Stimulated activated CD8-positive, alpha-beta memory T cell treated with anti-CD3 and anti-CD28 coated beads, Interleukin-15, amount 100 ng/mL, for 1 hour (primary cell): ENCODE measurements at places on chromosomes 6 and 20.

DNA sequence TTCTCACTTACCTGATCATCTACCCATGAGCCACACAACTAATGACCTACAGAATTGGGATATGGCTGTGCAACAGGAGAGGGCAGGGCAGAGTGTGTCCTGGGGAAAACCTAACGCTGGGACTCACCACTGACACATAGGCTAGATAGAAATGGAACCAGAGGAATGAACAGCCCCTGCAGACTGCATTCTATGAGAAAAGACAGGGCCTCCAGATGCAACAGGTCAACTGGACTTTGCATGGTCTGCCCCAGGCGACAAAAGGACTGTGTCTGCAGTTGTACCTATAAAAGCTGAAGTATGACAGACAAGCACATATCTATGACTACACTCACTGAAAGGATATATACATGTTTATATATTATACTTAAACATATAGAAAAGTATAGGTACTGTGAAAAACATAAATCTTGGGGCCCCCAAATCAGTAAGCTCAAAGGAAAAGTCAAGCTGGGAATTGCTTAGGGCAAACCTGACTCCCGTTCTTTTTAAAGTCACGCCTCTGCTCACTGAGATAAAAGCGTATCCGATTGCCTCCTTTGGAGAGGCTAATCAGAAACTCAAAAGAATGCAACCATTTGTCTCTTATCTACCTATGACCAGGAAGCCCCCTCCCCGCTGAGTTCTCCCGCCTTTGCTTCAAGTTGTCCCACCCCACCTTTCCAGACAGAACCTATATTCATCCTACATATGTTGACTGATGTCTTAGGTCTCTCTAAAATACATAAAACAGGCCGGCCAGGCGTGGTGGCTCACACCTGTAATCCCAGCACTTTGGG, 68.5 kb downstream of the EPB41L2 start:
- DNase-seq, result no peak

DNA sequence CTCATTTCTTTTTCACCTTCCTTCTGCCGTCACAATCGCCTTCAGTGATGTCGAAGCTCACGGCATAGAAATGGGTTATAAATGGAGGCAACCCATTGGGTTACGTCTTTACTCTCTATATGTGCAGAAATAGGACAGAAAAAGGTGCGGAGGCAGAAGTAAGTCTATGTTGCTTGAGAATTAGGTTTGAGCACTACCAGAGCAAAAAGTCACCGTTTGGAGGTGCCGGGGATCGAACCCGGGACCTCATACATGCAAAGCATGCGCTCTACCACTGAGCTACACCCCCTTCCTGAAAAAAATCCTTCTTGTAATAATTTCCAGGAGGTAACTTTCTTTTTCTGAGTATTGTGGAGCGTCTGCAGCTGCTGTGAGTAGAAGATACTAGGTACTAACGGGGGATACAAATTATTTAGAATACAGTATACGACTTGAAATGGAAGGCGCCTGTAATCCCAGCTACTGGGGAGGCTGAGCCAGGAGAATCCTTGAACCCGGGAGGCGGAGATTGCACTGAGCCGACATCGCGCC, 134.2 kb downstream of the TRIM27 start:
- no peak for DNase-seq

- no peak for DNase-seq
These were observed 660.5 kb downstream of the DOK5 start for GRCh38 chr20:55135923-55136322.

- DNase-seq, result no peak
These were observed 1.9 kb downstream of the ID1 start for GRCh38 chr20:31606804-31607639.

- no peak for DNase-seq
These were observed 9.4 kb downstream of the PDE10A start for GRCh38 chr6:165653607-165654006.
